Chondrocyte (in vitro differentiated cells): ENCODE measurements at places on chromosomes 16 and 17. TPM values are rescaled to one million over a fixed set of nuclear protein-coding genes. Genes with fewer than 3 reads are reported as not detected.

Gene KRT32
- total RNA-seq = not detected in 3 replicates

- H3K4me3 ChIP-seq = no peak overlapping the region
- no peaks in the 10 kb centered on the region for H3K27me3 ChIP-seq
- DNase-seq = no peak
- no peak overlapping the region for H3K27ac ChIP-seq
Observed at GRCh38 chr17:71516149-71516548, 604.7 kb upstream of the SOX9 start.

GRCh38 chr17:44487170-44487569 is 16.0 kb downstream of the GPATCH8 start:
- H3K4me3 ChIP-seq = no peak overlapping the region
- no peaks in the 10 kb centered on the region for H3K27me3 ChIP-seq

- H3K27me3 ChIP-seq = peaks cover 32% of the 10 kb centered on the region
- no peak overlapping the region for H3K27ac ChIP-seq
- peaks cover 5% of the 10 kb centered on the region for H3K36me3 ChIP-seq
- peaks cover 29% of the 10 kb centered on the region for H3K4me1 ChIP-seq
Observed at GRCh38 chr16:57343221-57343620, 15.4 kb upstream of the CCL22 start.

- peaks cover 16% of the 10 kb centered on the region for H3K4me1 ChIP-seq
- peaks cover 5% of the 10 kb centered on the region for H3K27me3 ChIP-seq
- no peaks in the 10 kb centered on the region for H3K36me3 ChIP-seq
- no peak for DNase-seq
- H3K27ac ChIP-seq = no peak overlapping the region
Observed at GRCh38 chr16:79810449-79811189, 210.1 kb upstream of the MAF start.

DNA sequence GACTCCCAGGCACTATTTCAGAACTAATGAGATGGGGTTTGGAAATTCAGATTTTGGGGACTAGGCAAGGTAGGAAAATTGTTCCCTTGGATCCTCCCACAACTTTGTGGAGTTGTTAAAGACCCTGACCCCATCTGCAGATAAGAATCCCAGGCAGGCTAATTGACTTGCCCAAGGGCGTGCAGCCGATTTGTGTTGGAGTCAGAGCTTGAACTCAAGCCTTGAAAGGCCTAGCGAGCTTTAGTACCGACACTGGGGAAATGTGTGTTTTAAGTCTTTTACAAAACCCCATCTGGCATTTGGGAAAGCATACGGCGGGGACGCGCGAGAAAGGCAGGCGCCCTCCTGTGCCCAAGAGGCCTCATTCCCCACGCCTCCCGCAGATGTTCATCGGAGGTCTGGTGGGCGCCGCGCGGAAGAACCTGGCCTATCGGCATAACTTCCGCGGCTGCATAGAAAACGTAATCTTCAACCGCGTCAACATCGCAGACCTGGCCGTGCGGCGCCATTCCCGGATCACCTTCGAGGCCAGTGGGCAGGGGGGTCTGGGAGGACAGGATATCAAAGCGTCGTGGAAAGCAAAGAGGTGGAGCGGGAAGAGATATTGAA is 4.3 kb downstream of the CNTNAP1 start:
- H3K27ac ChIP-seq = no peak overlapping the region
- H3K36me3 ChIP-seq = peaks cover 19% of the 10 kb centered on the region
- H3K27me3 ChIP-seq = no peaks in the 10 kb centered on the region

Gene USP43
- total RNA-seq = 2.6 to 4.3 TPM (median 2.7 TPM) in 3 replicates

Gene ATP2A3
- 0.53 to 1.7 TPM (median 1.5 TPM) in 3 replicates for total RNA-seq

Gene TPSD1
- total RNA-seq = not detected in 3 replicates

- H3K4me3 ChIP-seq = no peak overlapping the region
- no peak for DNase-seq
- H3K27ac ChIP-seq = peak overlapping the region; percentile 76
- H3K4me1 ChIP-seq = peaks cover 23% of the 10 kb centered on the region
Observed at GRCh38 chr17:59405944-59406705, 74.7 kb downstream of the YPEL2 start.

DNA sequence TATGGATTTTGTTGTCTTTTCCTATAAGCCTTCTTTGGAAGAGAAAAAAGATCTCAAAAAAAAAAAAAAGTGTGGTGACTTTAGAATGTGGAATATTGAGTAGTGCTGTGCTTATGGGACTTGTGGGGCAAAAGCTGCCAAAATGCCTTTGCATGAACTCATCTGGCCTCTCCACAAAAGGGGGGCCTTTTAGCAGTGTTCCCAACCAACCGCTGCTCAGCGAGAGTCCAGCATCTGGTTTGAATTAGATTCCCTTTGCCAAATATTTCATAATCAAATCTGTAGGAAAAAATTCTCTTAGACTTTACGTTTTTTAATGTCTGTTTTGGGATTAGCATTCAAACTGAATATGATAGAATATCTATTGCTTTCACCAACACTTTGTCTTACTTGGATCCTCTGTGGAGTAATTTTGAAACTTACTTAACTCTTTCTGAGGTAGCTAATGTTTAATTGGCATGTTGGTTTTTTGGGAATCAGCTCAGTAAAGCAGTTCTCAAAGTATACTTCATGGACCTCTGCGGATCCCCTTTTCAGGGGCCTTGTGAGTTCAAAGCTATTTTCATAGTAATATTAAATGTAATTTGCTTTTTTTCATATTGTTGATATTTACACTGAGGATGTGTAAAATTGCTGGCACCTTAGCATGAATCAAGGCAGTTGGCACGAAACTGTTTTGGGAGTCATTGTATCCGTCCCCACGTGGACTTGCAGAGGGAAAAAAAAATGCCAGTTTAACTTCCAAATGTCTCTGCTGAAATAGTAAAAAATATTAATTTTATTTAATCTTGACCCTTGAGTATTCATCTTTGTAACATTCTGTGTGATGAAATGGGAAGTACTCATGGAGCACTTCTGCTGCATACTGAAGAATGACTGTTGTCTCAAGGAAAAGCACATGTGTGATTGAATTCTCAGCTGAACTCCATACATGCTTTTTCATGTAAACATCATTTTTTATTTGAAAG is 34.7 kb upstream of the VPS4A start:
- peaks cover 7% of the 10 kb centered on the region for H3K36me3 ChIP-seq
- no peak overlapping the region for H3K4me3 ChIP-seq
- H3K27ac ChIP-seq = peak overlapping the region; percentile 71

Gene SLFN14
- not detected in 3 replicates for total RNA-seq

Gene TPPP3
- 2.7 to 3.6 TPM (median 3.3 TPM) in 3 replicates for total RNA-seq

DNA sequence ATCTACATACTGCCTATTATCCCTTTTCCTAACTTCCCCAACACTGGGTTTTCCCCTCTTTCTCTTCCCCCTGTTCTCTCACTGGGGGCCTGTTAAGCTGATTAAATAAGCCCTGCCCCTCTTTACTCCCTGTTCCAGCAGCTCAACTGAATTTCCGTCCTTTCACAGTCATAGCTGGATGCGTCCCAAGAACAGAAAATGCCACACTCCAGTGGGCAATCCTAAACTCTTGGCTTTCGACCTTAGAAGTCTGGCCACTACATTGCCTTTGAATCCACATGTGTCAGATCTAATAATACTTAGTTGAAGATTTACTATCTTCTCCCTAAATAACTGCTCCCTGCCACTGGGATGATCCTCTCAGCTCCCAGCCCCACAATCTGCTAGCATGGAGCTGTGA is 34.5 kb downstream of the KCNJ16 start:
- DNase-seq = no peak
- no peak overlapping the region for H3K4me3 ChIP-seq
- H3K27ac ChIP-seq = peak overlapping the region; percentile 6
- H3K4me1 ChIP-seq = peaks cover 53% of the 10 kb centered on the region
- no peaks in the 10 kb centered on the region for H3K36me3 ChIP-seq
- H3K27me3 ChIP-seq = no peaks in the 10 kb centered on the region

Gene ABI3
- not detected in 3 replicates for total RNA-seq

GRCh38 chr16:84827897-84828296 is 8.1 kb downstream of the CRISPLD2 start:
- H3K27ac ChIP-seq = no peak overlapping the region
- H3K36me3 ChIP-seq = no peaks in the 10 kb centered on the region
- no peak for DNase-seq

Gene OR3A2
- total RNA-seq = not detected in 3 replicates

DNA sequence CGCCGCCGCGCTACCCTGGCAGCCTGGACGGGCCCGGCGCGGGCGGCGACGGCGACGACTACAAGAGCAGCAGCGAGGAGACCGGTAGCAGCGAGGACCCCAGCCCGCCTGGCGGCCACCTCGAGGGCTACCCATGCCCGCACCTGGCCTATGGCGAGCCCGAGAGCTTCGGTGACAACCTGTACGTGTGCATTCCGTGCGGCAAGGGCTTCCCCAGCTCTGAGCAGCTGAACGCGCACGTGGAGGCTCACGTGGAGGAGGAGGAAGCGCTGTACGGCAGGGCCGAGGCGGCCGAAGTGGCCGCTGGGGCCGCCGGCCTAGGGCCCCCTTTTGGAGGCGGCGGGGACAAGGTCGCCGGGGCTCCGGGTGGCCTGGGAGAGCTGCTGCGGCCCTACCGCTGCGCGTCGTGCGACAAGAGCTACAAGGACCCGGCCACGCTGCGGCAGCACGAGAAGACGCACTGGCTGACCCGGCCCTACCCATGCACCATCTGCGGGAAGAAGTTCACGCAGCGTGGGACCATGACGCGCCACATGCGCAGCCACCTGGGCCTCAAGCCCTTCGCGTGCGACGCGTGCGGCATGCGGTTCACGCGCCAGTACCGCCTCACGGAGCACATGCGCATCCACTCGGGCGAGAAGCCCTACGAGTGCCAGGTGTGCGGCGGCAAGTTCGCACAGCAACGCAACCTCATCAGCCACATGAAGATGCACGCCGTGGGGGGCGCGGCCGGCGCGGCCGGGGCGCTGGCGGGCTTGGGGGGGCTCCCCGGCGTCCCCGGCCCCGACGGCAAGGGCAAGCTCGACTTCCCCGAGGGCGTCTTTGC is 3.1 kb downstream of the HIC1 start:
- H3K4me3 ChIP-seq = no peak overlapping the region
- DNase-seq = no peak
- H3K4me1 ChIP-seq = peaks cover 26% of the 10 kb centered on the region
- peaks cover 2% of the 10 kb centered on the region for H3K36me3 ChIP-seq

Gene IRF8
- not detected in 3 replicates for total RNA-seq

Gene TAT
- total RNA-seq = 0.26 to 0.35 TPM in 2 of 3 replicates, not detected in the other

- H3K36me3 ChIP-seq = peaks cover 6% of the 10 kb centered on the region
- H3K4me1 ChIP-seq = peaks cover 52% of the 10 kb centered on the region
- no peak overlapping the region for H3K4me3 ChIP-seq
- H3K27me3 ChIP-seq = no peaks in the 10 kb centered on the region
Observed at GRCh38 chr17:27563532-27563931, 67.5 kb upstream of the LGALS9 start.

- H3K4me3 ChIP-seq = no peak overlapping the region
- H3K4me1 ChIP-seq = peaks cover 13% of the 10 kb centered on the region
- H3K27me3 ChIP-seq = no peaks in the 10 kb centered on the region
Observed at GRCh38 chr17:54903375-54903774, 2.7 kb downstream of the TOM1L1 start.

DNA sequence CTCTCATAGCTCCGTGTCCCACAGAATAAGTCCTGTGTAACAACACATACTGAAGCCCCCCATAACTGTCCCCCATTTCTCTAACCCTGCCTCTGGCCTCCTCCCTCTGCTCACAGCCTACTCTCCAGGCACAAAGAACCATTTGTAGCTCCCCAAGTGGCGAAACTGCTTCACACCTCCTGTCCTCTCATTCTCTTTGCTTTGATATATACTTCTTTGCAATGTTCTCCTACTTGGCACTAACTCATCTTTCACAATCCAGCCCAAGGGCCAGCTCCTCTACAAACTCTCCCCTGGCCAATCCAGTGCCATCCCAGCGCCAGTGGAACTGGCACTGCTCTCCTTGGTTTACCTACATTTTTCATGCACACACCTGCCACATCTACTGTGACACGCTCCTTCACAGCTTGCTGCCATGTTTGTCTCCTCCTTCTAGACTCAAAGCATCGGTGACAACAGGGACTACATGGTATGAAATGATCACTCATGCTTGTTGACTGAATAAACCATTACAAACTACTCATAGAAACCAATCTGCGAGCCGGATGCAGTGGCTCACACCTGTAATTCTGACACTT is 12.8 kb downstream of the CYTH1 start:
- no peaks in the 10 kb centered on the region for H3K27me3 ChIP-seq
- no peak overlapping the region for H3K27ac ChIP-seq
- no peaks in the 10 kb centered on the region for H3K36me3 ChIP-seq
- no peak for DNase-seq
- no peak overlapping the region for H3K4me3 ChIP-seq

Gene KCNJ12
- total RNA-seq = 2.2 to 2.8 TPM (median 2.5 TPM) in 3 replicates

Gene OSGIN1
- 1.3 to 2.8 TPM (median 2.5 TPM) in 3 replicates for total RNA-seq

GRCh38 chr16:81517629-81518438 is 73.2 kb downstream of the CMIP start:
- peak; percentile 68 for DNase-seq
- H3K4me3 ChIP-seq = no peak overlapping the region
- peak overlapping the region; percentile 76 for H3K27ac ChIP-seq
- no peaks in the 10 kb centered on the region for H3K36me3 ChIP-seq

Gene MRPL45
- total RNA-seq = 26.0 to 29.3 TPM (median 27.0 TPM) in 3 replicates

Gene PRAC1
- total RNA-seq = not detected in 3 replicates

DNA sequence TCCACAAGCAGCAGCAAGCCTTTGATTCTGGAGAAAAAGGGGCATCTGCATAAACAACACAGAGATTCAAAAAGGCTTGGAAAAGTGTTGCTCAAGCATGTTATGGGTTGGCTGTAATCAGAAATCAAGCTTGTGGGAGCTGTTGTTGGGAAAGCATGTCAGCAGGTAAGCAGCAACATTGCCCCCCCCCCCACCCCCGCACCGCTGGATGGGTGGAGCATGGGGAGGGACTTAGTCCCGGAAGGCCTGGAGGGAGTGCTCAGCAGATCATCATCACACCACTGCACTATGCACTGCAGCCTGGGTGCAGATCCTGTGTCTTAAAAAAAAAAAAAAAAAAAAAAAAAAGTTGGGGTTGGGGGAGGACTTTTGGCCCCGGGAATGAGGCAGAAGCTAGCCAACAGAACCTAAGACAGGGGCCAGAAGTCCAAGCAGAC is 16.8 kb upstream of the AKAP1 start:
- no peaks in the 10 kb centered on the region for H3K36me3 ChIP-seq
- H3K27ac ChIP-seq = no peak overlapping the region
- H3K4me1 ChIP-seq = peaks cover 5% of the 10 kb centered on the region
- no peak overlapping the region for H3K4me3 ChIP-seq
- DNase-seq = no peak
- peaks cover 8% of the 10 kb centered on the region for H3K27me3 ChIP-seq

Gene PYY
- not detected in 3 replicates for total RNA-seq

GRCh38 chr16:82660075-82660645 is 33.4 kb downstream of the CDH13 start:
- peak overlapping the region; percentile 98 for H3K27ac ChIP-seq
- DNase-seq = no peak
- H3K27me3 ChIP-seq = no peaks in the 10 kb centered on the region
- H3K4me1 ChIP-seq = peaks cover 55% of the 10 kb centered on the region
- H3K4me3 ChIP-seq = peak overlapping the region; percentile 61

Gene SLC12A3
- not detected in 3 replicates for total RNA-seq
